Uterus (tissue), 4 donors: ENCODE measurements at places on chromosomes 12 and 14.

DNA sequence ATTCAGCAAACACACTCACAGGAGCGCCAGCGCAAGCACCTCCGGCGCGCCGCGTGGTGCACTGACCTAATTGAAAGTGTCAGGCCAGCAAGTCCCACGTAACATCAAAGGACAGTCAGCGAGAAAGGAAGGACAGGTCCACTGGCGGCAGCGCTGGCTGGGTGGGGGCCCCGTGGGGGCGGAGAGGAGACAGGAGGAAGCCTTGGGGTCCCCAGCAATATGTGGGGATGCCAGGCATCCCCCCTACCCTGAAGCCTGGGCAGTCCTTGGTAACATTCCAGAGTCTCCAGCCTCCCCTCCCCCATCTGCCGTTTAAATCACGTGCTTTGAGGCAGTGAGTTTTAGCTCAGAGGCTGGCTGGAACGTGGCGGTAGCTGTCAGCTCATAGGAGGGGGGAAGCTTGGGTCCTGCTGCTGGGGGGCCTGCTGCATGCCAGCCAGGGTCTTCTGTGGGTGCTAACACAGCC lies 159.2 kb downstream of the CALM1 start:
- H3K27ac ChIP-seq = no peak overlapping the region
- no peaks in the 10 kb centered on the region for H3K36me3 ChIP-seq
- peaks cover 6% of the 10 kb centered on the region for H3K4me1 ChIP-seq
- DNase-seq = no peak

DNA sequence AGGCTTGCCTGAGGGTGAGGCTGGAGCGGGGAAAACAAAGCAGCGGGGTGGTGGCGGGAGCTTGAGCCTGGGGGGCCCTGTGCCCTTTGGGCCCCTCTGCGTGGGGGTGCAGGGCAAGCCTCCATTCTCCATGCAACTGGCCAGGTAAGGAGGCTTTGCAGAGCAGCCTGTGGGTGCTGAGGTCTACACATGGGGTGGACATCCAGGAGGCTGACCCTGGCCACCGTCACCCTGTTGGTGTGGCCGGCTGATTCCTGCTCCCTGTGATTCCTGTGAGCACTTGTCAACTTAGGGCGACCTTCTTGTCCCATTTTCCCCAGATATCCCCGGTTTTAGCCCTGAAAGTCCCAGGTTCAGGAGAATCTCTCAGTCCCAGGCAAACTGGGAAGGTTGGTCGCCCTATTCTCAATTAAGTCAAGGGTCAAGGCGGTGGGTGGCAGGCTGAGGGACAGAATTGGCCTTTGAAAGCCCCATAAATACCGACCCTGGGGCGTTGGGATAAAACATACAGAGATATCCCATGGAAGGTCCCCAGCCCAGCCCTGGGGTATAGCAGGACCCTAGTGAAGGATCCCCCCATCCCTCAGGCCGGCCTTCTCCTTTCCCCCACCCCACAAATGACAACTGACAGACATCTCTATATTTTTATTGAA lies 70.5 kb downstream of the PRIMA1 start:
- no peaks in the 10 kb centered on the region for H3K27me3 ChIP-seq
- no peaks in the 10 kb centered on the region for H3K4me1 ChIP-seq
- DNase-seq = no peak
- no peaks in the 10 kb centered on the region for H3K36me3 ChIP-seq

GRCh38 chr12:14982562-14982961 lies 9.7 kb downstream of the PDE6H start:
- H3K36me3 ChIP-seq = no peaks in the 10 kb centered on the region
- no peak overlapping the region for H3K4me3 ChIP-seq
- H3K27ac ChIP-seq = no peak overlapping the region
- H3K27me3 ChIP-seq = no peaks in the 10 kb centered on the region
- DNase-seq = no peak
- no peaks in the 10 kb centered on the region for H3K4me1 ChIP-seq

GRCh38 chr14:69346710-69347109 lies 51.4 kb downstream of the ERH start:
- H3K4me1 ChIP-seq = no peaks in the 10 kb centered on the region
- H3K36me3 ChIP-seq = no peaks in the 10 kb centered on the region
- H3K27me3 ChIP-seq = no peaks in the 10 kb centered on the region
- no peak for DNase-seq

GRCh38 chr14:59275668-59276067 lies 87.2 kb downstream of the DAAM1 start:
- H3K27ac ChIP-seq = peak overlapping the region; percentile 87
- H3K4me3 ChIP-seq = no peak overlapping the region
- H3K36me3 ChIP-seq = no peaks in the 10 kb centered on the region
- H3K27me3 ChIP-seq = no peaks in the 10 kb centered on the region

DNA sequence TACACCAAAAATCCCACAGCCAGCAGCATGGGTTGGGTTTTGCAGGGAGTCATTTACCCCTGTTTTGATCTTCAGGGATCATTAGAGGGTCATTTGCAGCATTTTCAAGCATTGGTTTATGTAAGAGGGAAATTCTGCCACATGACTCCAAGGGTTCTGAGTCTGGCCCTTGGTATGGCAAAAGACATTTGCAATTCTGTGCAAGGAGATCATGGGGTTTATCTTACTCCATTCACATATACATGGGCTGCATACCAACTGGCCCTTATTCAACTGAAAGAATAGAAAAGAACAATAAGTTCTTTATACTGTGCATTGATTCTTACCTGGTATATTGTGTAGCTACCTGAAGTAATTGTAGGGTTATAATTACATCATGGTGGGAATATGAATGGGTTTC lies 13.7 kb downstream of the SIX4 start:
- DNase-seq = no peak
- no peak overlapping the region for H3K27ac ChIP-seq
- no peaks in the 10 kb centered on the region for H3K27me3 ChIP-seq
- H3K4me1 ChIP-seq = no peaks in the 10 kb centered on the region
